ENCODE measurements at places on chromosomes 7 and 10. TPM values are rescaled to one million over a fixed set of nuclear protein-coding genes. Genes with fewer than 3 reads are reported as not detected.

DNA sequence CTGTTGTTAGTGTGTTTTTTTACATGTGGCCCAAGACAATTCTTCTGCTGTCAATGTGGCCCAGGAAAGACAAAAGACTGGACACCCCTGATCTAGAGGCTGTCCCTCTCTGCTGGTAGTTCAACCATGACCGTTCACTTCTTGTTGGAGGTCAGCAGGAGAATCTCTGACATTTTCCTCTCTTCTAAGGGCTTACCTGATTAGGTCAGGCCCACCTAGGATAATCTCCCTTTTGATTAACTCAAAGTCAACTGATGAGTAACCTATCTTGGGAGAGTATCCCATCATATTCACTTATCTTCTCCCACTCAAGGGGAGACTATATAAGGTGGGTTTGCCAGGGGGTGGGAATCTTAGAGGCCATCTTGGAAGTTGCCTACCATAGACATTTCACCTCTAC, 135.2 kb downstream of the BUB3 start:
- no peak for DNase-seq

DNA sequence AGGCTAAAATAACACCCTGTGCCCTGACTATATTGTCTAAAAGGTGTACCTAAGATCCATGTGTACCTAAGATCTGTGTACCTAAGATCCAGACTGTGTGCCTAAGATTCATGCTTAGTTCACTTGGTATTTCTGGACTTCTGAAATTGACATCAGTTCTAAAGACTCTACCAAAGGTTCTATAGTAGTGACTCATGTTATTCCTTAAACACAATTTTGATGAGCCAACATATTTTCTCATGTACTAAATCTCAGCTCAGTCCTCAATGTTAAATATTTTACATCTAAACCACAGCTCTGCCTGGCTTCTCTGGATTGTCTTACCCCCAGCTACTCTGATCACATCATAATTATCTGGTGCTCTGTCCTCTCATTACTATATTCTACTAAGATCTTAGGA, 802.3 kb upstream of the SORCS1 start:
- no peak for DNase-seq

- DNase-seq = no peak
These were observed 142.7 kb downstream of the ICA1 start for GRCh38 chr7:8119262-8119661.

DNA sequence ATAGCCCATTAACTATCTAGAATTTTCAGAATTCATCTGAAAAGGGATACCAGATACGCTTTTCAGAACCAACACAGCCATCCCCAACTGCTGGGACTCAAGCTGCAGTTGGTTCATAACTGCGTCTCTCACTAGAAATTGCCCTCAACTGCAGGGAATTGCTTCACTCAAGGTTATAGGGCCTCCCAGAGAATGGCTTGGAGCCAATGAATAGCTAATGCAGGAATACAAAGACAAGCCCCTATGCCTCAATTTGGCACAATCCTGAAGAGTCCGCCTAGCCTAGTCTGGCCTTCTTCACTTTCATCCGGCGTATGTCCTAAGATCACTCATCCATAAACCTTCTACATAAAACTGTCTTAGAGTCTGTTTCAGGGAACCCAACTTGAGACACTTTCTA, 164.0 kb downstream of the SKAP2 start:
- no peak for DNase-seq

DNA sequence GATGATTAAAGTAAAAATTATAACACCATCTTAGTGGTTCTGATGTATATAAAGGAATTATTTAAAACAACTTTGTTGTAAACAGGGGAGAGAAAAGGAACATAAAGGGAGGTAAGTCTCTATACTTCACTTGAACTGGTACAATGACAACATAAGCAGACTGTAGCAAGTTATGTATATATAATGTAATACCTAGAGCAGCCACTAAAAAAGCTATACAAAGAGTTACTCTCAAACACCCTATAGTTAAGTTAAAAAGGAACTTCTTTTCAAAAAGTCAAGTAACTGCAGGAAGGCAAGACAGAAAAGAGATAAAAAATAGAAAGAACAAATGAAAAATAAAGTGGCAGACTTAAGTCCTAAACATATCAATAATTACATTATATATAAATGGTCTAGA, 82.3 kb downstream of the ZNF503 start:
- DNase-seq = no peak

- no peak for DNase-seq
These were observed 27.9 kb downstream of the BAIAP2L1 start for GRCh38 chr7:98372993-98373392.

GRCh38 chr7:55532150-55532917, 40.0 kb downstream of the VOPP1 start:
- DNase-seq = no peak

DNA sequence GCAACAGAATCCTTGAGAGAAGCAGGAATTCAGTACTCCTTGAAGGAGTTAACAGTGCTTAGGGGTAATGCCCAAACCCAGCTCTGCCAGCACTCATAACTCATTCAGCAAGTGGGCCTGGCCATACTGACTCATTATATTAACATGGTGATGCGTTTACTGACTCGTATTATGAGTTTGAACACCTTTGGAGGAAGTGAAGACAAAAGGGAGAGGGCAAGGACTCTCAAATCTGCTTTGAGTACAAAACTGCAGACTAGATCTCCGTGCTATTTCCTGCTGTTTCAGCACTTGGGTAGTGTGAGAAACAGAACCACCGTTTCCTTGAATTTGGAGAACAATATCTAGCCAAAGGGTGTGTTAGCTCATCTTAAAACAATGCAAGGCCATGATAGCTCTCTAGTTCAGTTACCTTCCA, 30.8 kb downstream of the SLC16A9 start:
- no peak for DNase-seq

The C10orf143 gene
- 1.7 TPM for total RNA-seq

GRCh38 chr10:88473989-88474883, 108.9 kb downstream of the RNLS start:
- no peak for DNase-seq

GRCh38 chr10:8825611-8826010, 771.1 kb downstream of the GATA3 start:
- no peak for DNase-seq

DNA sequence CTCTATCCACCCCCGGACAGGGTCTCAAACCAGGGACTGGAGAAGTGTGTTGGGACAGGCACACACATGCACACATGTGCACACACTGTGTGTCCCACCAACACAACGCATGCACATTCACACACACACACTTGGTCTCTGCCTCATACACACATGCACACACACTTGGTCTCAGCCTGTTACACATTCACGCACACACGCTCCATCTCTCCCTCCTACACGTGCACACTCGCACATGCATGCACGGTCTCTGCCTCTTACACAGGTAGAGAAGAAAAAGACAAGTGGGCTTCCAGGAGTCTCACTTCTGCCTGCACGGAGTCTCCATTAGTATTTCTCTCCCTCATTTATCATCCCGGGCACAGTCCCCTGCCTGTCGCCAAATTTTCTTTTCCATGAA, 171.2 kb downstream of the EBF3 start:
- no peak for DNase-seq

The ADIRF gene
- total RNA-seq = 504 TPM

The TMEM130 gene
- 0.24 TPM for total RNA-seq

The GALNT17 gene
- total RNA-seq = 3.6 TPM

The ADCYAP1R1 gene
- 60.4 TPM for total RNA-seq

GRCh38 chr10:85612833-85613232, 753.8 kb downstream of the GRID1 start:
- DNase-seq = no peak

DNA sequence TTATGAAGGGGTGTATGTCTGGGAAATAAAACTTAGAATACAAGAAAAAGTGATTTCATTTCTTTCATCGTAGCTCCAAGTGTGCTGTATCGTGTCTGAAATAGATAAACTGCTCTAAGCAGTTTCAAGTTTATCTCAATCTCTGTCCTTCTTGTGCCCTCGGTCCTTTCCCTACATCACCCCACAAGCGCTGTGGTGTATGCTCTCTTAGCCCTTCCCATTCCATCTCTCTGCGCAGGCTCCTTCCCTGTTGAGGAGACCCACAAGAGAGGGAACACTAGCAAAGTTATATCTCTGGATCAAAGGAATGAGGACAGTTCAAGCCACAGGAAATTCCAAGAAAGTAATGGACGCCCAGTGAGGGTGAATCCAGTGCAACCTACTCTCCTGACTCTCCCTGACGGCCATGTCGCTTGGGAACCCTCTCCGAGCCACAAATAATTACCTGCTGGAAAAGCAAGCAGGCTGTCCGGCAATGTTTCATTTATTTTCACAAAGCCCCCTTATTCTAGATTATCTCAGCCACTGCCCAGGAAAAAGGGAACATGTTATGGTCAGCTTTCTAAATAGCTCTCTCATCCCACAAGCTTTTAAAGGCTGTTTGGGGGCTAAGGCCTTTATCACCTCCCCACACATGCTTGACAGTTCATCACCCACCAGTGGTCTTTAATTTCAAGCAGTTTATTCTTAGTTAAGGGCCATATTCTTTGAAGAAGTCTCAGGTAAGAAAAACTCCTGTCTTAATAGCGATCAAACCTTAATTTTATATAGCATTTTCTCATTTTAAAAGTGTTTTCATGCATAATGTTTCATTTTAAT, 34.8 kb downstream of the LRRC4 start:
- DNase-seq = no peak

The CCDC3 gene
- total RNA-seq = 77.8 TPM

GRCh38 chr7:134660242-134660785, 13.7 kb downstream of the BPGM start:
- no peak for DNase-seq

DNA sequence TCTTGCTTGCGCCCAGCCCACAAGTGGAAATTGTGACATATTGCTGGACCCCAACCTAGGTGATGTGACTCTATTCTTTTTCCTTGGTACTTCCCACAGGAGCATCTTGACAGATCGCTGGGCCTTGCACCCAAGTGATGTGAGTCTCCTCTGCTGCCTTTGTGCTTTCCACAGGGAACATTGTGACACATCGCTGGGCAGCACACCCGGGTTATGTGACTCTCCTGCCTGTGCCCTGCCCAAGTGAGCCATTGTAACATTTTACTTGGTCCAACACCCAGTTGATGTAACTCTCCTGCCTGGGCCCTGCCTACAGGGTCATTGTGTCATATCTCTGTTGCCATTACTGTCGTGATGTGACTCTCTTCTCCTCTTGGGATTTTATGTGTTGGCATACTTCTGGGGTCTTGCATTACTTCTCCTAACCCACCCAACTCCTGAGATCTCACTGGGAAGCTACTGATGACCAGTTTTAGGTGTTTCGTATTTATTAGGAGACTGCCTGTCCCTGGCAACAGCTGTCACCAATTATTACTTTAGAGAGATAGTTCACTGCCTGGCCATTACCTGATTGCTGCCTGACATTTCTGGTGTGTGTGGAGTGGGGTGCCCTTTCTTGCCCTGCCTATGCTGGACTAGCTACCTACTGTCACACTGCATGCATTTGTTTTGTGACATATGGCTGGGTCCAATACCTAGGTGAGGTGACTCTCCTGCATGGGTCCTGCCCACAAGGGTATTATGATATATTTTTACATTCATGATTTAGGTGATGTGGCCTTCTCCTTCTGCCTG, 45.4 kb upstream of the ZNF680 start:
- no peak for DNase-seq

DNA sequence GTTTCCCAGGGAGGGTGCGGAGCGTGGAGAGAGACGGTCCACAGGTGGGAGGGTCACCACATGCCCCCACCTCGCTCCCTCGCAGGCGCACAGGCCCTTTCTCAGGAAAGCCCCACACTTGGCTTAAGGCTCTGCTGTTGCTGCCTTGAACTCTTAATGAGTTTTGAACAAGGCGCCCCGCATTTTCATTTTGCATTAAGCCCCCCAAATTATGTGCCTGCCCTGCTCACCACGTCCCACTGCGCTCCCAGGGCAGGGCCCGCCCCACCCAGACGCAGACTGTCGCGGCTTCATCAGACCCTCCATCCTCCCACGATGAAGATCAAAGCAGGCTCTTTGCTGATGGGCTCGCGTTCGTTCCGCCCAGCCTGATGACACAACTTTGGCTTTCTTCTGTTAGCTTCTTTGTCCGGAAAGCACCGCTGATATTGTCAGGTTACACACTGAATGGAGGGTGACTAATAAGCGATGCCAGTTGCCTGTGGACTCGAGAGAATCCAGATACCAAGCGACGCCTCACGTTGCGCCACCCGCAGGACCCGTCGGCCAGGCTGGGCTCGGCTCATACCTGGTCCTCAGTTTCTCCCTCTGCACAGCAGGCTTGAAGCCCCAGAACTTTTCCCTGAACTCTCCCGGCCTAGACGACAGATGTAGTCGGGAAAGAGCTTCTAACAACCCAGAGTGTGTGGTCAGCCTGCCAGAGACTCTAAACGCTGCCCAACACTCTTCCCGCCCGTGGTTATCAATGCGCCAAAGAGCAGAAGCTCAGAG, 9.5 kb downstream of the CALML3 start:
- no peak for DNase-seq

GRCh38 chr10:25818751-25819150, 115.3 kb upstream of the MYO3A start:
- DNase-seq = no peak

The ELN gene
- 133 TPM for total RNA-seq

The CLDN4 gene
- total RNA-seq = 0.65 TPM

DNA sequence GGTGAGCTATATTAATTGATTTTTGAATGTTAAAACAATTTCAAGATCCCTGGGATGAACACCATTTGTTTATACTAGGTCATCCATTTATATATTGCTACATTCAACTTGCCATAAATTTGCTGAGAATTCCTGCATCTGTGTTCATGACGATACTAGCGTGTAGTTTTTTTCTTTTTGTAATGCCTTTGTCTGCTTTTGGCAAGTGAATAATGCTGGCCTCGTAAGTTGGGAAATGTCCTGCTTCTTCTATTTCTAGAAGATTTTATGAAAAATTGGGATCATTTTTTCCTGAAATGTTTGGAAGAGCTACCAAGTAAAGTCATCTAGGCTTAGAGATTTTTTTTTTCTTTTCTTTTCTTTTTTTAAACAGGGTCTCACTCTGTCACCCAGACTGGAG, 12.9 kb upstream of the MEST start:
- no peak for DNase-seq

- DNase-seq = no peak
These were observed 45.2 kb downstream of the DIP2C start for GRCh38 chr10:644076-644942.

- no peak for DNase-seq
These were observed 87.7 kb downstream of the PTPRZ1 start for GRCh38 chr7:121960678-121961077.

GRCh38 chr10:129950676-129951075, 13.4 kb downstream of the EBF3 start:
- no peak for DNase-seq

- DNase-seq = no peak
These were observed 10.5 kb upstream of the CRPPA start for GRCh38 chr7:16431646-16432424.

DNA sequence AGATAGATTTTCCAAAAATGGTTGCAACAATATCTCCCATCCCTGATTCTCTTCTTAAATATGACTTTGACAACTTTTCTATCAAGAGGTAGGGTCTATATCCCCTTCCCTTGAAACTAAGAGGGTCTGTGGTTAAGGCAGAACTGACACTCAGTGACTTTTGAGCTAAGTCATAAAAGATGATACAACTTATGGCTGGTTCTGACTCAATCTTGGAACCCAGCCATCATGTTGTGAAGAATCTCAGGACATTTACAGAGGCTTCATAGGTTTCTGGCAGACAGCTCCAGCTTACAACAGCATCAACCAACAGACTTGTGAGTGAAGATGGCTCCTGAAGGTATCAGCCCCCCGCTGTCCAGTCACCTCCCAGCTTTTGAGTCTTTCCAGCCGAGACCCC, 203.5 kb downstream of the RNLS start:
- no peak for DNase-seq
